ENCODE measurements at places on chromosomes 1 and 21. TPM values are rescaled to one million over a fixed set of nuclear protein-coding genes. Genes with fewer than 3 reads are reported as not detected.

GJA8 gene
- not detected for total RNA-seq

BRDT gene
- total RNA-seq = not detected

SPRR2F gene
- not detected for total RNA-seq

- H3K36me3 ChIP-seq = peaks cover 4% of the 10 kb centered on the region
- H3K4me3 ChIP-seq = no peak overlapping the region
- no peaks in the 10 kb centered on the region for H3K27me3 ChIP-seq
Observed at GRCh38 chr1:88731475-88732269, 47.6 kb downstream of the PKN2 start.

GRCh38 chr1:119410961-119411360 is 4.0 kb upstream of the HSD3B2 start:
- no peaks in the 10 kb centered on the region for H3K36me3 ChIP-seq
- H3K27ac ChIP-seq = no peak overlapping the region
- no peaks in the 10 kb centered on the region for H3K4me1 ChIP-seq
- DNase-seq = no peak
- no peak overlapping the region for H3K4me3 ChIP-seq

DNA sequence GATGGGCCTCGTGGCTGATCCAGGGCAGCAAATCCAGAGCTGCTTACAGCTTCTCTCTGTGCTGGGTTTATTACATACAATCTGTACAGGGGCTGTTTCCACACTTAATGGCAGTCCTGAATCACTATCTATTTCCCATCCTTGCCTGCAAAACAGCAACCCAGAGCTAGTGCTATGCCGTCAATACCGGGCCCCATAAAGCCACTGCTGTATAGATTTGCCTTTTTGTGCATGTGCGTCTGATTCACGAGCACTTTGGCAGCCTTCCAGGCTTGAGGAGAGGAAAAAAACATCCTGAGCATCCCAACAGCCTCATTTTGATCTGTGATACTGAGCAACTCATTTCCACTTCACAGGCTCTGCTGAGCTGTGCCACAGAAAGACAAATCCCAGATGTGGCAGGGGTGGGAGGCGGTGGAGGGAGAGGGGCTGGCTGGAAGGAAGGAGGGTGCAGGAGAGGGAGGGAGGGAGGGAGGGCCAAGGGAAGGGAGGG is 65.2 kb upstream of the TARBP1 start:
- no peak for DNase-seq
- peaks cover 74% of the 10 kb centered on the region for H3K4me1 ChIP-seq
- no peak overlapping the region for H3K4me3 ChIP-seq
- no peaks in the 10 kb centered on the region for H3K36me3 ChIP-seq
- H3K27me3 ChIP-seq = no peaks in the 10 kb centered on the region

All from esophagus muscularis mucosa (tissue), 4 donors.